ENCODE measurements at places on chromosomes 13 and 19.

DNA sequence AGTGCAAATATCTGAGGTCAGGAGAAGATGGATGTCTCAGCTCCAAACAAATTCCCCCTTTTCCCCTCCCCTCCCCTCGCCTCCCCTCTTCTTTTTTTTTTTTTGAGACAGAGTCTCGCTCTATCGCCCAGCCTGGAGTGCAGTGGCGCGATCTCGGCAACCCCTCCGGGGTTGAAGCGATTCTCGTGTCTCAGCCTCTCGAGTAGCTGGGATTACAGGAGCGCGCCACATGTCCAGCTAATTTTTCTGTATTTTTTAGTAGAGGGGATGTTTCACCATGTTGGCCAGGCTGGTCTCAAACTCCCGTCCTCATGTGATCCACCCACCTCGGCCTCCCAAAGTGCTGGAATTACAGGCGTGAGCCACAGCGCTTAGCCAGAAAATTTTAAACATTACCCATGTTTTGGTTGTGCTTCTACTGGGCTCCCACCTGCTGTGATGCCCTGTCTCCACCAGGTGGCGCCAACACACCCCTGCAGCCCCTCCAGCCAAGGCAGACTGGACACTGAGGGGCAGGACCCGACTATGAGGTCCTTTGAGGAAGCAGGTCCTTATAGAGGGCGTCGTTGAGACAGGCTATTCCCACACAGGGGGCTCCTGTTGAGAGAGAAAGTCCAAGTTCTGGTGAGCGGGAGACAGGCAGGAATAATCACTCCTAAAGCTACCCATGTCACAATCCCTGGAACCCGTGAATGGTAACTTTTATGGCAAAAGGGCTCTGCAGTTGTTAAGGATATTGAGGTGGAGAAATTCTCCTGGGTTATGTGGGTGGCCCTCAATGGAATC is 6.3 kb downstream of the ERICH4 start:
- peak; percentile 80 for DNase-seq

DNA sequence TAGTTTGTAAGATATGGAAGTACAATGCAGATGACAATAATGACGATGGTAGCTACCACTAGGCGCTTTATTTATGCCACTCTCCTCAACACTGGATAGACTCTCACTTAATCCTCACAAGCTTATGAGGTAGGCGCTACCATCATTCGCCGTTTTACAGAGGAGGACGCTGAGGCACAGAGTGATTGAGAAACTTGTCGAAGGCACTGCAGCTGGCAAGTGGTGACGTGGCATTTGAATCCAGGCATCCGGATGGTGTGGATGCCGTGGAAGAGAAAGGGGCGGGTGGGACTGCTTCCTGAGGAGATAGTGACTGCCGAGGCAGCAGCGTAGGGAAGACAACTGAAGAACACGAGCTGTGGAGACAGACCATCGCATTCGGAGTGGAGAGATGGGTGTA is 1.3 kb upstream of the RPS9 start:
- no peak for DNase-seq

DNA sequence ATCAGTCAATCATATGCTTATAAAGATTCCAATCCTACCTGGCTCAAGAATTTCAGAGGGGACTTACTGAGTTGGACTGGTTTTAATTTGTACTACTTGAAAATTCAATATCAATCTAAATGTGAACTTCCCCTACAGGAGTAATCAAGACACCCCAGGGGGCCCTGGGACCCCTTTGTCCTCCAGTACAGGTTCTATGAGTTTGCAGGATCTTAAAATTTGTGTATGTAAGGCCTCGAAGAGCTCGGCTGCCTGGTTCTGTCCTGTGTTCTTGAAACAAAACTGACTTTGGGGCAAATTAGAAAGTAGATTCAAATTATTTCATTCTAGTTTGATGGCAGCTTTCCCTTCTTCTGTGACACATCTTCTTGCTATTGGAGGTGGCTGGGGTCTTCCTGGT is 261.3 kb downstream of the KCNRG start:
- DNase-seq = no peak

- DNase-seq = no peak
Observed at GRCh38 chr13:87907202-87907601, 236.0 kb downstream of the SLITRK5 start.

DNA sequence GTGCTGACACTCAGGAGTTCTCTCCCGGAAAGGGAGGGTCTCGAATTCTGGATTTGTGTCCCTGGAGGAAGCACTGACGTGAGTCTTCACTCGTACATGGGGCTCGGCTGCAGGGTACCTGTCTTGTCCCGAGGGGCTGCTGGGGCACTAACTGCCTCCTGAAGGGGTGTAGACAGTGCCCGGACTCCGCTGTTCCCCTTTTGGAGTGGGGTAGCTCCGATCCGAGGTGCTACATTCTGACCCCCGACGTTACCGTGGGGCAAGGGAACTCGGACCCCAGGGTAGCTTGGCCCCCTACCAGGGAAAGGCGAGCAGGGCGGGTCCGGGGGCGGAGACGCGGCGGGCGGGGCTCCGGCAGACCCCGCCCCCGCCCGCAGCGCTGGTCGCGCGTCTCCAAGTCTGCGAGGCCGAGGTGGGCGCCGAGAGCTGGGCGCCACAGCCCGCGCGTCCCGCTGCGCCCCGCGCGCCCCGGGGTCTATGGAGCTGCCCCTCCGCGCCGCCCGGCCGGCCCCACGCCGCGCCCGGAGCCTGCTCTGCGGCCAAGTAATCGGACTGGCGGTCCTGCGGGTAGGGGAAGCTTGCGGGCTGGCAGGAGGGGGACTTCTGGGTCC is at the start of gene NPAS1:
TSS of gene NPAS1 (plus strand) at position 407 of the 611 bp plus-strand sequence. CDS start 1,211 bp downstream, outside the sequence.
- no peak for DNase-seq

GRCh38 chr13:71632721-71633120 is 234.3 kb downstream of the DACH1 start:
- no peak for DNase-seq

- peak; percentile 86 for DNase-seq
Observed at GRCh38 chr13:24053519-24054251, 106.8 kb upstream of the SPATA13 start.

- no peak for DNase-seq
Observed at GRCh38 chr19:16850133-16850532, 20.9 kb downstream of the SIN3B start.

GRCh38 chr13:72536714-72537394 is 190.6 kb downstream of the MZT1 start:
- no peak for DNase-seq

DNA sequence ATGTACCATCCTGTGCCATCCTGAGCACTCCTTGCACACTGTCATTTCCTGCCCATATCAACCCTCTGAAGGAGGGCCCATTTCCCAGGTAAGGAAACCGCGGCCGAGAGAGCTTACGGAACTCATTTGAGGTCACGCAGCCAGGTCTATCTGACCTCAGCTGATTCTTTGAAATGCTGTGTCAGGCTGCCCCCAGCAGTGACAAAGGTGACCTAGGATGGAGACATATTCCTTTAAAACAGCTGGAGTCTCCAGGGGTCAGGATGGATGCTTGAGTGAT is 42.2 kb upstream of the VSTM2B start:
- DNase-seq = no peak

DNA sequence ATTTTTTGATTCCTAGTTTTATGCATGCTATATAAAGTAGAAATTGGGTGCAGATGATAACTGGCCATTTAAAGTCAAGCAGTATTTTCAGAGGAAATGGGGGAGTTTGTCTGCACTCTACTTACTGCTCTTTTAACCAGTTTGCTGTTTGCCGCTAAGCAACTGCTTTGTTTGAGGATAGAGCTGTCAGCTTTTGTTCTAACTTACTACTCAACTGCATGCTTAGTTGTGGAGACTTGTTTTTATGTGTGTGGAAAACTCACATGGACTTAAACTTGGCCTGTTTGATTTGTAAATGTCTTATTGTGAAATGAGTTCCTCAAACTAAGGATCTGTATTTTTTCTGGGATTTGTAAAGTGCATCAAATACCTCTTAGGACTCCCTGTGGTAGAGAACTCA is 591.1 kb downstream of the PCDH9 start:
- no peak for DNase-seq

GRCh38 chr13:80082396-80083080 is 258.4 kb downstream of the SPRY2 start:
- DNase-seq = no peak

DNA sequence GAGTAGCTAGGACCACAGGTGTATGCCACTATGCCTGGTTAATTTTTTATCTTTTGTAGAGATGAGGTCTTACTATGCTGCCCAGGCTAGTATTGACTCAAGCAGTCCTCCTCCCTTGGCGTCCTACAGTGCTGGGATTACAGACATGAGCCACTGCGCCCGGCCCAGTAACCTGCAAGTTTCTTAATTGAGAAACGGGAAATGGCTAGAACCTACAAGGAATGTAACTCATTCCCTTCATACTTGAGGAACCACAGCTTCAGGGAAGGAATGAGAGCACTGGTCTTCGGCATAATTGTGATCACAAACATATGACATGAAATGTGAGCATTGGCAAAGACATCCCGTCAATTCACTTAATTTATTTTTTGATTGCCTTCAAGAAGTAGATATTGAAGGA is 157.0 kb downstream of the KLF5 start:
- DNase-seq = no peak

GRCh38 chr13:39144941-39145533 is 106.8 kb downstream of the NHLRC3 start:
- DNase-seq = peak; percentile 68

- no peak for DNase-seq
Observed at GRCh38 chr19:8835446-8835845, 3.3 kb downstream of the MBD3L1 start.

DNA sequence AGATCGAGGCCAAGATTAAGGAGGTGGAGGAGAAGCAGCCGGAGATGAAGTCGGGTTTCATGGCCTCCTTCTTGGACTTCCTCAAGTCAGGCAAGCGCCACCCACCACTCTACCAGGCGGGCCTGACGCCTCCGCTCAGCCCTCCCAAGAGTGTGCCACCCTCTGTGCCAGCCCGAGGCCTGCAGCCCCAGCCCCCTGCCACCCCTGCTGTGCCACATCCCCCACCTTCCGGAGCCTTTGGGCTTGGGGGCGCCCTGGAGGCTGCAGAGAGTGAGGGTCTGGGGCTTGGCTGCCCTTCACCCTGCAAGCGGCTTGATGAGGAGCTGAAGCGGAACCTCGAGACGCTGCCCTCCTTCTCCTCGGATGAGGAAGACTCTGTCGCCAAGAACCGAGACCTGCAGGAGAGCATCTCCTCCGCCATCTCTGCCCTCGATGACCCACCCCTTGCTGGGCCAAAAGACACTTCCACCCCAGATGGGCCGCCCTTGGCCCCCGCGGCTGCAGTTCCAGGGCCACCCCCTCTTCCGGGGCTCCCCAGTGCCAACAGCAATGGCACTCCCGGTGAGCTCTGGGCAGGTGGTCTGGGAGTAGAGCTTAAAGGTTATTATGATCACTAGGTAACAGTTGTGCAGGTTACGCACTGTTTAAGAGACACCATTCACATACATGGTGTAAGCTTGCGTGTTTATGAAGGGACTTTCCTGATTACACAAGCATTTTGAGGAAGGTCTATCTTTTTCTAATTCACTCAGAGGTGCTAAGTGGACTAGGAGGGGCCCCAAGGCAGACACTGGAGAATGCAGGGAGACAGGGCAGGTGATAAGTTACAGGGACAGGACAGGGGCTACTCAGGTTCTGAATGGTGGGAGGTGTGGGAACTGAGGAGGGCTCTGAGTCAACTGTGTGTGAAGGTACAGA is 8.7 kb downstream of the PRR12 start:
- DNase-seq = no peak

GRCh38 chr13:101465877-101466276 is 13.4 kb downstream of the ITGBL1 start:
- no peak for DNase-seq

GRCh38 chr19:5803441-5803751 is 1.5 kb upstream of the NRTN start:
- no peak for DNase-seq

GRCh38 chr19:10189616-10190015 is 5.1 kb downstream of the DNMT1 start:
- DNase-seq = no peak

DNA sequence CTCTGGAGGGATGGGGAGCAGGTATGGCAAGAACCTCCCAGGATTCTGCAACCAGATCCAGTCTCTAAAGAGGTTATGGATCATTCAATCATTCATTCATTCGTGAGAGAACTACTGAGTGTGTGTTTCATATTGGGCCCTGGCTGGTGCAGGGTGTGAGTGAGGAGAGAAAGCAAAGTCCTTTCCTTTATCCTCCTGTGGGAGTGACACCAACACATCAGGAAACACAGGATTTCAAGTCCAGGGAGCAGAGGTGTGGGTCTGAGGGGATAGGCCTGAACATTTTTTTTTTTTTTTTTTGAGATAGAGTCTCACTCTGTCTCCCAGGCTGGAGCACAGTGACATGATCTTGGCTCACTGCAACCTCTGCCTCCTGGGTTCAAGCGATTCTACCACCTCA is 3.3 kb downstream of the CEACAM1 start:
- no peak for DNase-seq

DNA sequence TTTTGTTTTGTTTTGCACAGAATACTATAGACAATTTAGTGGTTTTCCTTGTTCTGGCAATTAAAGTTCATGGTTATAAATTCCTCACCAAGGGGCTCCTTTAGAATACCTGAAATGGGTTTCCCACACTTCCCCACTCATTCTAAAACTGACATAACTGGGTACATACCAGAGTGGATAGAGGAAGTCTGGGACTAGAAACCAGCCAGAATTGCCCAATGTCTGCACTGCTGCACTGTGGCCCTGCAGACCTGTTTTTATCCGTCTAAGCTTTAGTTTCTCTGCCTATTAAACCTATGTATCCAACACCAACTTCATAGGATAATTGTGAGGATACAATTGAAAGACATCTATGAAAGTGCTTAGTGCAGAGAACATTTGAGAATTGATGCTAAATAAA is 498.6 kb downstream of the KCTD12 start:
- DNase-seq = no peak

- DNase-seq = no peak
Observed at GRCh38 chr13:97438856-97439595, 5.1 kb downstream of the RAP2A start.

GRCh38 chr19:51689751-51690453 is 3.2 kb upstream of the SPACA6 start:
- no peak for DNase-seq

DNA sequence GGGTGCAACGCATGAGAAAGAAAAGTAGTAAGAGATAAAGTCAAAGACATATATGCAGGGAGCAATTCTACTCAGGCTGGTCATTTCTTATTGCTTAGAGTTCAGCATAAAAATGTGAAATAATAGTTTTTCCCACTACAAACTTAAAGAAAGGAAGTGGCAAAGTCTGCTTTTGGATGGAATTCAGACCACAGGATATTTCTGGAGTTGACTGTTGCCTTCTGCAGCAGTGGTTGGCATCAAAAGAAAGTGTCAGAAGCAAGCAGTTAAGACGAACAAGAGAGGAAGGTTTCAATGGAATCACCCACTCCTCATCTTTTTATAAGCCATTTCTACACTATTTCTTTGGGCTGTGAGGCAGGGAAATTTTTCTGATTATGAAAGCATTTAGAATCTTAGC is 36.2 kb upstream of the TRPC4 start:
- DNase-seq = no peak

GRCh38 chr19:46198756-46199155 is 30.8 kb upstream of the IGFL1 start:
- no peak for DNase-seq

- DNase-seq = no peak
Observed at GRCh38 chr19:51742789-51743188, 8.9 kb downstream of the FPR1 start.

- no peak for DNase-seq
Observed at GRCh38 chr13:98575009-98575903, 1.7 kb downstream of the STK24 start.

Data from Karpas-422 (cell line).